ENCODE measurements at places on chromosomes 2 and 18.

- DNase-seq, result no peak
Observed at GRCh38 chr2:220370764-220371163, 743.3 kb downstream of the SLC4A3 start.

DNA sequence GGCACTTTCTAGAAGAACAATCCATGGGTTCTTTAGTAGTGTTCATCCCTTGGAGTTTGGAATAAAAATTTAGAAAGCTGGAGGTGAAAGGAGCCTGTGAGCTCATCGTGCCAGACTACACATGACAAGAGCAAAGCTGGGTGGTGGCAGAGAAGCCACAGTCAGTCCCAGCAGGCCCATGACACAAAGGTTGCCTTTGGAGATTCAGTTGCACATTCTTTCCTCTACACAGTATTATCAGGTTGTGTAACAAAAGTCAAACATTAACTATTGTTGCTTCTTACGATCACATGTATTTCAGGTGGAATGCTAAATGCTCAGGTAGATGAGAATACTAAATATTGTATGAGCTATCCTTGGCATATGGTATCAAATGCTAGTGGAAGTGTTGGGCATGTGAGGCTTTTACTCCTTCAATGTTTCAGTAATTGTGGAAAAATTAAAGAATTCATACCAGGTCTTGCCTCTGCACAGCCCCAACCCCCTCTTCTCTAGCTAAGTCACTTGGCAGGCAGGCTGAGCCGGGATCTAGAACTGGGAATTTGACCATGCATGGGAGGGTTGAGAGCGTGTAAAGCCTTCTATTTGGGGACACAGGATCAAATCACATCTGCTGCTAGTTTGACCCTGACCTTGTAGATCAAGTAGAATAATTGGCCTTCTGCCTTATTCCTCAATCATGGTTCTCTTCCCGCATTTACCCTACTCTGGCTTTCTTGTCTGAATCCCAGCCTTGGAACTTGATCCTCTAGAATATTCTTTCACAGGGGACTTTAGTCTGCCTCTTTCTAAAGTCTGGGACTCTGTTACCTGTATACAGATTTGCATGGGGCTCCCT lies 230.9 kb downstream of the GCA start:
- no peak for DNase-seq

- peak; percentile 28 for DNase-seq
Observed at GRCh38 chr2:64177315-64177714, 33.1 kb upstream of the PELI1 start.

GRCh38 chr2:40343902-40344301 lies 108.0 kb downstream of the SLC8A1 start:
- DNase-seq, result peak; percentile 83

DNA sequence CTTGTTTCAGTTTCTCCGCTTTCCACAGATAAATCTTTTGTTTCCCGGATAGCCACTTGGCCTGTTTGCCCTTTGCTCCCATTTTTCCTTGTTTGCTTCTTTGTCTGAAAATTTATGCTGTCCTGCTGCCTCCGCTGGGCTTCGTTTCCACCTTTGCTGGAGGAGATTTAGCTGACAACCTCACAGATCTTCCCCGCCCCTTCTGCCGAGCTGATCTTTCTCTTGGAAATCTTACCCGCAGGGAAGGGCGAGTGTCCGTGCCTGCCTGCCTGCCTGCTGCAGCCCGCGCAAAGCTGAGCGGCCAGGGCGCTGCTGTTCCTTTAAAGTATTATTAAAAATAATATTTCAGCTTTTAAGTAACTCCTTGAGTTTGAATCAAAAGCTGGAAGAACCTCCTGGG lies 1.4 kb upstream of the XRCC5 start:
- DNase-seq, result no peak

- peak; percentile 79 for DNase-seq
Observed at GRCh38 chr18:48410095-48410920, 1.1 kb upstream of the ZBTB7C start.

- DNase-seq, result no peak
Observed at GRCh38 chr18:26415631-26416030, 132.7 kb downstream of the KCTD1 start.

DNA sequence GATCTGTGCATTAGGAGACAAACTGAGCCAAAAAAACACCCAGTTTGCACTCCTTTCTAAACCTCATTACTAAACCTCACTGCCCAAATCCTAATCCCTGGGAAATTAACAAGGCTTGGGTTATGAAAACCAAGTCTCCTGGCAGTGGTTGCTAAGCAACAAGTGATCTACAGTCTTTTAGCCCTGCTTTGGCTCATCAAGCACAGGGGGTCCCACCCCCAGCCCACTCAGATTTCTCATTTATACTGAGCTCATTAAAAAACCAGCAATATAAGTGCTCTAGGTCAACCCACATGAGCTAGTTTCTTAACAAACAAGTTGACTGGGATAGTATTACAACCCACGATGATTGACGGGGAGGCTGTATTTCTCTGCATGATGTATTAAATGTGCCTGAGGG lies 18.4 kb downstream of the DNER start:
- DNase-seq, result no peak

GRCh38 chr2:20242727-20243377 lies 17.9 kb upstream of the SDC1 start:
- no peak for DNase-seq

GRCh38 chr2:34950797-34951196 lies 1351.7 kb upstream of the FAM98A start:
- no peak for DNase-seq

- DNase-seq, result no peak
Observed at GRCh38 chr18:23300231-23300805, 152.8 kb upstream of the RIOK3 start.

DNA sequence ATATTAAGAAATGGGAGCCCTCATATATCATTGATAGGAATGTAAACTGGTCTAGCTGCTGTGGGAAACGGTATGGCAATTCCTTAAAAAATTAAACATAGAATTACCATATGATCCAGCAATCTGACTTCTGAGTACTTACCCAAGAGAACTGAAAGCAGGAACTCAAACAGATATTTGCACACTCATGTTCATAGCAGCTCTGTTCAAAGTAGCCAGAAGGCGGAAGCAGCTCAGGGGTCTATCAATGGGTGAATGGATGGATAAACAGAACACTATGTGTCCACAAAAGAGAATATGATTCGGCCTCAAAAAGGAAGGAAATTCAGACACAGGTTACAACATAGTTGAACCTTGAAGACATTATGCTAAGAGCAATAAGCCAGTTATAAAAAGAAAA lies 135.7 kb upstream of the NDUFV2 start:
- DNase-seq, result no peak

GRCh38 chr18:43571078-43571689 lies 293.9 kb upstream of the SYT4 start:
- peak; percentile 44 for DNase-seq

DNA sequence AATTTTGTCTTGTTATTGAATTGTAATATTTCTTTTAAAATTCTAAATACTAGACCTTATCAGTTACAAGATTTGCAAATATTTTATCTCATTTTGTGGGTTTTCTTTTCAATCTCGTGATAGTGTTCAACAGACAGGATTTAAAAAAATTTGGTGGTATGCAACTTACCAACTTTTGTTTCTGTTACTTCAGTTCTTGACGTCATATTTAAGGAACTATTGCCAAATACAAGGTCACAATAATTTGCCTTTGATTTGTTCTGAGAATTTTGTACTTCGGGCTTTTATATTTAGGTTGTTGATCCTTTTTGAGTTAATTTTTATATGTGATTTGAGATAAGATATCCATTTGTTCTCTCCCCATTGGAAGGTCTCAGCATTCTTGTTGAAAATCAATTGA lies 876.6 kb downstream of the DCDC2C start:
- no peak for DNase-seq

DNA sequence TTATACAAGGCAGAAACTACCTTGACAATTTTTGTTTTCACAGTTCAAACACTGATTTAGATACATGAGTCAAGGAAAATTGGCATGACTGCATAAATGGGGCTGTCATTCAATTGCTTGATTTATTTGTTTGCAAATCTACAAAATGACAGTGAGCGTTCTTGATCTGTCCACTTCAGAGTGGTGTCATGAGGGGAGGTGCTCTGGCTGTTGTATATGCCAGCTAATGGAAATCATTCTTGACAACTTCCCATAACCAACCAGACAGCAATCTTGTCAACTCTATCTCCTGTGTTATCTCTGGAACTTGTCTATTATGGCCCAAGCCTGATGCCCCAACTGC lies 120.6 kb upstream of the UGP2 start:
- no peak for DNase-seq
